ENCODE measurements at places on chromosomes 7 and 10. TPM values are rescaled to one million over a fixed set of nuclear protein-coding genes. Genes with fewer than 3 reads are reported as not detected.
A peak's percentile ranks its signal among the peaks of the same experiment; 100 is the strongest.

Gene CFAP43
- 1.1 TPM for total RNA-seq

Gene PFKP
- 253 TPM for total RNA-seq

- no peak for DNase-seq
Observed at GRCh38 chr10:30488316-30488715, 54.3 kb downstream of the MAP3K8 start.

Gene CCL26
- total RNA-seq = not detected

- DNase-seq = peak; percentile 18
Observed at GRCh38 chr7:105776068-105776790, 100.2 kb downstream of the ATXN7L1 start.

DNA sequence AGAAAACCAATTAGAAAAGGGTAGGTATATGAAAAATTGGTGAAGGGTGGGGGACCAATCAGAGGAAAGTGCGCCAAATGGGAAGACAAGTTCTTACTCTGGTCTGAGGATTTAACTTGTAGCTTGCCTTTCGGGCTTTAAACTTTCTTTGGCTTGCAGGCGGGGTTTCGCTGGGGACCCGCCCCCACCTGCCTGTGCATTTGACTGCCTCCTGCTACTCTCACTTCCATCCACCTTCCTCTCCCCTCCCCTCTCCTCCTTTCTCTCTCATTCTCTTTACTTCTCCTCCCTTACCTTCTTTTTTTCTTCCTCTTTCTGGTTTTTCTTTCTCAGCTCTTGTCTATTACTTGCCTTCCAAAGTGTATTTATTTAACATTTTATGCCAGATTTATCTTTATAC lies 278.8 kb downstream of the DNAJB9 start:
- no peak for DNase-seq

Gene TRA2A
- 143 TPM for total RNA-seq

- DNase-seq = no peak
Observed at GRCh38 chr7:138049505-138050116, 26.6 kb upstream of the AKR1D1 start.

Gene CDHR1
- total RNA-seq = not detected

DNA sequence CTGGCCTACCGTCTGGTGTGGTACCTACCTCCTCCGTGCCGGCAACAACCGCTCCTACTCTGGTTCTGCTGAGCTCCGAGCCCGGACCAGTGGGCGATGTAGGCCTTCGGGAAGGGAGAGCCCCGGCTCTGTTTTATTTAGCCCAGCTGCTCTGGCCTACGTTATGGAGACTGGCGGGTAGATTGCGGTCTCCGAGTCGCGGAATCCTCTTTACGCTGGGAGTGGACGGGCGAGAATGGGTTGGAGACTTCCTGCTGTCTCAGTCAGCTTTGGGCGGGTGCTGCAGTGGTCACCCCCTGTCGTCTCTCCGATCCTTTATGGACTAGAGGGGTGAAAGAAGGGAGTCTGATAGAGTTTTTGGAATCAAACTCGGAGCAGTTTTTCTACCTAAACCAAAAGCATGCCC lies 406 bp downstream of the CBLL1 start:
- no peak for DNase-seq

Gene STEAP4
- total RNA-seq = 11.3 TPM
